ENCODE measurements at places on chromosomes 11 and 22. TPM values are rescaled to one million over a fixed set of nuclear protein-coding genes. Genes with fewer than 3 reads are reported as not detected.
A peak's percentile ranks its signal among the peaks of the same experiment; 100 is the strongest.

PRRG4 gene
- total RNA-seq: 0.09 TPM

DNA sequence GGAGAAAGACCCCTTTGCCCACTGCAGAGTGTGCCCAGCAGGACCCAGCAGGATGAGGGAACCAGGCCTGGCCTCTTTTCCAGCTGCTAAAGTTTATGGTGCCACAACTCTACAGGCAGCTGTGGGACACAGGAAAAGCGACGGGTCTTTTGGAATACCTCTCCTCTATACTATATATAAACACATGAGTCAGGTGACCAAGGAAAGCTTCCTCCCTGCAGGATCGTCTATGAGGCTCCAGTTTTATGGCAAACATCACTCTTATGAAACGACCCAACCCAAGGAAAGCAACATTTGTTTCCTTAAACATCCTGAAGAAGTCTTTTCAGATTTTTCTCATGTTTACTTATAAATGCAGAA lies 102.8 kb upstream of the AKIP1 start:
- peaks cover 59% of the 10 kb centered on the region for H3K4me1 ChIP-seq
- peak overlapping the region; percentile 97 for H3K27ac ChIP-seq
- H3K27me3 ChIP-seq: no peaks in the 10 kb centered on the region
- H3K36me3 ChIP-seq: peaks cover 9% of the 10 kb centered on the region

CRYAB gene
- total RNA-seq: 226 TPM

PGA5 gene
- total RNA-seq: 0.27 TPM

DNA sequence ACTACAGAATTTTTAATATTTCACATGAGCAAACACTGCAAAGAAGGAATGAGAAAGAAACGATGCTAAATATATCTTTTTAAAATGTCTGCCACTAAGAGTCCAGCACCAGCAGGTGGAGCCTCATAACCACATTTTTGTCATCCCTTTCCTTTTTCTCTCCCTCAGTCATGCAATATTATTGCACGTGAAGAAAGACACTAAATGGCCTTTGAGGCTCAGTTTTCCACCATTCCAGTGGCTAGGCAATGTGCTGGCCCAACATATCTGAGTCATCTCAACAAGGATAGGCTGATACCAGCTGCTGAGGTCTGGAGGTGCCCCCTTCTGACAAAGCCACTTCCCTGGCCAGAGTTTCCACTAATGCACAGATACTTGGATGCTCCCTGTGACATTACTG lies 1.8 kb downstream of the ALKBH8 start:
- peaks cover 4% of the 10 kb centered on the region for H3K4me1 ChIP-seq
- no peak overlapping the region for H3K27ac ChIP-seq
- no peaks in the 10 kb centered on the region for H3K36me3 ChIP-seq
- no peaks in the 10 kb centered on the region for H3K27me3 ChIP-seq

DNA sequence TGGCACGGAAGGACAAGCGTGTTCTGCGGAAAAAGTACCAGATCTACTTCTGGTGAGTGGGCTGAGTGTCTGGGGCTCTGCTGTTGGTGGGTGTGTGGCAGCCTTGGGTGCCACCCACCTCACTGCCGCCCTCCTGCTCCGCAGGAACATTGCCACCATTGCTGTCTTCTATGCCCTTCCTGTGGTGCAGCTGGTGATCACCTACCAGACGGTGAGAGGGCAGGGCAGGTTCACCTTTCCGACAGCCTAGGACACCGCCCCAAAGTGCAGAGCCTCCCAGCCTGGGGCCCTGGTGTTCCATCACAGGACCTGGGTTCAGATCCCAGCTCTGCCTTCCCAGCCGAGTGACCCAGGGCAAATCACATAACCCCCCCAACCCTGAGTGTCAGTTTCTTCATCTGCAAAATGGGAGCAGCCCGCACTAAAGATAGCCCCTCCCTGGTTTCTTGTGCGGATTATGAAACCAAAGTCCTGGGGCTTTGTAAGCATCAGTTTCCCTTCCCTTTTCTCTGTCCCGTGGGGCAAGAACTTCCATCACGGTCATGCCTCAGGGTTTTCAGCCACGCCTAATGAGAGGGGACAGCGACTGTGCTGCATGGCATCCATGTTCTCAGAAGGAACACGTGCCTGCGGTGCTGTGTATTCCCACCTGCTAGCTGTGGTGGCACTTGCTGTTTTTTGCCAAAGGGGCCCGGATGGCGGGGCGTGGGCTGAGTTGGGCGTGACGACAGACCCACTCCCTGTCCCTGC lies 9.8 kb upstream of the TAGLN start:
- H3K27me3 ChIP-seq: no peaks in the 10 kb centered on the region
- peaks cover 5% of the 10 kb centered on the region for H3K4me1 ChIP-seq
- DNase-seq: peak; percentile 72

- H3K27me3 ChIP-seq: no peaks in the 10 kb centered on the region
- H3K4me3 ChIP-seq: no peak overlapping the region
- no peak overlapping the region for H3K27ac ChIP-seq
- H3K4me1 ChIP-seq: no peaks in the 10 kb centered on the region
- no peak for DNase-seq
- no peaks in the 10 kb centered on the region for H3K36me3 ChIP-seq
Observed at GRCh38 chr22:31526270-31526669, 29.9 kb downstream of the SFI1 start.

GRCh38 chr11:2750682-2751522 lies 51.1 kb upstream of the KCNQ1OT1 start:
- no peak for DNase-seq
- no peak overlapping the region for H3K27ac ChIP-seq
- H3K27me3 ChIP-seq: peaks cover 7% of the 10 kb centered on the region
- H3K4me1 ChIP-seq: peaks cover 25% of the 10 kb centered on the region
- no peak overlapping the region for H3K4me3 ChIP-seq
- no peaks in the 10 kb centered on the region for H3K36me3 ChIP-seq

CADM1 gene
- 37.1 TPM for total RNA-seq

DNA sequence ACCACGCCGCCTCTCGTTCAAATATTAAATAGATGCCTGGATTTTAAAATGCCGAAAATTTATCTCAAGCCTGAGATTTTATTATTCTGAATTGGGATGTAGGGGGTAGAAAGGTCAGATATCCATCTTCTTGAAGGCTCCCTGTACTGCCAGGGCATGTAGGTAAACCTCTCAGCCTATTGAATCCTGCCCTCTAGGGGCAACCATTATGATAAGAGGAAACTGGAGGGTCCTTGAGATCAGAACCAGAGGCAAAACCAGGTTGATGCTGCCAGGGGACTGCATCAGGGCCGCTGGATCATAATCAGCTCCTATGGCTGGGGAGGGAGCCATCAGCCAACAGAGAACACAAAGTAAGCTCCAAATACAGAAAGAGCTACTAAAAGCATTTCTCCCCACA lies 92.4 kb downstream of the KCNC1 start:
- H3K27ac ChIP-seq: no peak overlapping the region
- H3K4me1 ChIP-seq: peaks cover 18% of the 10 kb centered on the region
- H3K27me3 ChIP-seq: no peaks in the 10 kb centered on the region
- H3K4me3 ChIP-seq: no peak overlapping the region

DNA sequence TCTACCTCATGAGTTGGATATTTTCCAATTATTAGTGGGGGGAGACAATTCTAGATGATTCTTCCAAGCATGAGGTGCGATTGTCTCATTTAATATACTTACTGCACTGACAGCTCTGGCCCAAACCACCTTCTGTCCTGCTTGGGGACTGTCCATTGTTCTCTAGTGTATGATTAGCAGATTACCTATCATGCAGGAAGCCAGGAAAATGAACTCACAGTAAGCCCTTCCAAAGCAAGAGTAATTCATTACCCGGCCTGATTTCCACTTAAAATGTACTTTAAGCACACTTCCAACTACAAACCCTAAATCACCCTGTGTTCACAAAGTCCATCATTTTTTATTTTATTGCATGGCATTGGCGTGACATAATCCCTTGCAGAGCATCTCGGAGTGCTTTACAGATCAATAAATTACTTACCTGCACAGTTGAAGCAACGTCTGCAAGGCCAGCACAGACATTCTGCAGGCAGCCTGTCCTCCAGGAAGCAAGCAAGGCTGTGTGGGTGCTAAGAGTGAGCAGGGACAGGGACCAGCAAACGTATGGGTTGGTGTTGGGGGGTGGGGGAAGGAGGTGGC lies 838.2 kb downstream of the NTM start:
- no peak overlapping the region for H3K4me3 ChIP-seq
- no peak overlapping the region for H3K27ac ChIP-seq
- H3K27me3 ChIP-seq: no peaks in the 10 kb centered on the region
- no peaks in the 10 kb centered on the region for H3K36me3 ChIP-seq

Measured in muscle of leg (tissue), 16 donors.